ENCODE measurements at places on chromosomes 7 and 10.

GRCh38 chr7:101911800-101912715 lies 94.6 kb downstream of the CUX1 start:
- DNase-seq = no peak

- no peak for DNase-seq
These were observed 39.2 kb upstream of the LRRC17 start for GRCh38 chr7:102873470-102874165.

- DNase-seq = no peak
These were observed 21.1 kb upstream of the CHN2 start for GRCh38 chr7:29173458-29173857.

- no peak for DNase-seq
These were observed 14.7 kb downstream of the CALCR start for GRCh38 chr7:93559639-93560491.

DNA sequence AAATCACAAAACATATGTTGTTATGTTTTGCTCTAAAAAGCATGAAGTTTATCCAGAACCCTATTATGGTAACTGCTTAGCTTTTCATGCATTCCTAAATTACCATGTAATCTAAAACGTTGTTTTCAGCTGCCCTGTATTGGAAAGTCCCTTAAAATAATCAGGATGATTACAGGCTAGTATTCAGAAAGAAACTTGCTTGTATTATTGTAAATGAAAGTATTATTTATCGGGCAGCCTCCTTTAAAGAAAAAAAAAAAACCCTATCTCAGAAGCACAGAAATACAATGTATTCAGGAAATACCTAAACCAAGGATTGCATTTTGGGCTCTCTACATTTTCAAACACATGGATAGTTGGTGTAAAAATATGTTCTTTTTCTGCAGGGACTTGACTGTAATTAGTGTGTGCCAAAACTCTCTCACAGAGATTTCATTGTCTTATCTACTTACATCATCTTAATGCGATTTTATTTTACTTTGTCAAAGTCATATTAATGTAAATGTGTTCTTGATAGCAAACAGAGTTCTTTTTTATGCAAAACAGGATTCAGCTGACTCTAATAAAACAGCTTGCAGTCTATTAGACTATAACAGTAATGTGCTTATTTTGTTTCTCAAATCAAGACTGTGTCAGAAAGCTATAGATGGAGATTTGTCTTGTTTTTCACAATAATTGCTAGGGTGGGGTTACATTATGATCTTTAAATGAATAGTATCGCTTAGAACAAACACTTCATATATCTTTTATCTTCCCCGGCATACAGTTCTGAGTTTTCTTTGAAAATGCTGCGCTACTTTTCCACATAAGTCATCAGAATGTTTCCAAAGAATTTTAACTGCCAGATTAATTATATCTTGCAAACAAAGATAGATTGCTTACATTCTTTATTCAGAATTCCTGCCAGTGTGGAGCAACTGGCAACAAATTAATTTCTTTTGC lies 65.3 kb upstream of the ARID5B start:
- no peak for DNase-seq

DNA sequence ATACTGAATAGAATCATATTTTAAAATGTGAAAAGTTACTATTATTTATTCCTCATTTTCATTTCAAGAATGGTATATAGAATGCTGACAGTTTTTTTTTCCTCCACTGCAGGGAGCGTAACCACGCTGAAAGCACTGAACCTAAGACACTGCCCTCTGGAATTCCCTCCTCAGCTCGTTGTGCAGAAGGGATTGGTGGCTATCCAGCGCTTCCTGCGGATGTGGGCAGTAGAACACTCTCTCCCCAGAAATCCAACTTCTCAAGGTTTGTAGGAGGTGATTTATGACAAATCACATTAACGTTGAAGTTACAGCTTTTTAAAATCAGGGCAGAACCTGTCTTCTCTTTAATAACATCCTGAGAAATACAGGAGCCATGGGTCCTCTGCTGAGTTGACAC lies 12.4 kb downstream of the LRRC27 start:
- DNase-seq = no peak

DNA sequence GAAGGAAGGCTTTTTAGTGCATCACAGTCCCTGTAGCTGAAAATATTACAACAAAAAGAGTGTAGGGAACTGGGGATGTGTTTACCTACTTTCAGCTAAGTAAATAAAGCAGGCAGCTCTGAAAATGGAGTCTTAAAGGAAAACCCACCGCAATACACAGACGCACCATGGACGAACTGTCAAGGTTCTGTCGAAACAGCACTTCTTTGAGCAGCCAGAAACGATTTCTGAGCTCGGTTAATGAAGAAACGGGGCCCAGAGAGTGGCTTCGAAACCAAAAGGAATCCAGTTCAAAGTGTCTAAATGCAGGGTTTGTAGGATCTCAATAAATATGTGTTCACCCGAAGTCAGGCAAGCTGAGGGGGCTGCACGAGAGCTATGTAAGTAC lies 275.4 kb upstream of the NEBL start:
- DNase-seq = no peak

GRCh38 chr7:140595468-140596092 lies 45.0 kb downstream of the DENND2A start:
- DNase-seq = no peak

DNA sequence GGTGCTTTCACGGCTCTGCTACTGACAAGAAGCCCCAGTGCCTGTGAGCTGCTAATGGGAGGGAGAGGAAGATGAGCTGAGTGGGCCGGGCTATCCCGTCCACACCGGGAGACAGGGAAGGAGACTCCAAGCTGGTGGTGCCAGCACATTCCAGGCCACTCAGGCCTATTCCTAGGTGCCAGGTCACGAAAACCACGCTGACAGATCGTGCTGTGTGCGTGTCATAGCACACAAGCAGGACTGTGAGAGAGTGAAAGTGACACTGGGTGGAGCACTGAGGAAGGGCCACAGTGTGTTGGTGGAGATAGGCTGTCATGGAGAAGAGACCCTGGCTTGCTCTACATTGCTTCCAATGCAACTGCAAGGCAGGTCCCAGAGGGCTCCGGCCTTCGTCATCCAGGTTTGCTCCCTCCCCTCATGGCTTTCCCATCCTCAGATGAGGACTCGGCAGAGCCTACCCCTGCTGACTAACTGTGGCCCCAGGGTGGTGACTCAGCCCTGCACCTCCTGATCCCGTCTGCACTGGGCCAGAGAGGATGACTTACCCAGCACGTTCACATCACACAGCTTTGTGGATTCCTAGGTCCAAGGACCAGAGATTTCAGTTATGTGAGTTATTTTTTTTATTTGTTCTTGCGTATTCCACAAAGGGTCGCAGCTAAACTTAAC lies 167.3 kb downstream of the EGFR start:
- no peak for DNase-seq

- DNase-seq = no peak
These were observed 20.2 kb downstream of the ADIRF start for GRCh38 chr10:86988520-86988919.

DNA sequence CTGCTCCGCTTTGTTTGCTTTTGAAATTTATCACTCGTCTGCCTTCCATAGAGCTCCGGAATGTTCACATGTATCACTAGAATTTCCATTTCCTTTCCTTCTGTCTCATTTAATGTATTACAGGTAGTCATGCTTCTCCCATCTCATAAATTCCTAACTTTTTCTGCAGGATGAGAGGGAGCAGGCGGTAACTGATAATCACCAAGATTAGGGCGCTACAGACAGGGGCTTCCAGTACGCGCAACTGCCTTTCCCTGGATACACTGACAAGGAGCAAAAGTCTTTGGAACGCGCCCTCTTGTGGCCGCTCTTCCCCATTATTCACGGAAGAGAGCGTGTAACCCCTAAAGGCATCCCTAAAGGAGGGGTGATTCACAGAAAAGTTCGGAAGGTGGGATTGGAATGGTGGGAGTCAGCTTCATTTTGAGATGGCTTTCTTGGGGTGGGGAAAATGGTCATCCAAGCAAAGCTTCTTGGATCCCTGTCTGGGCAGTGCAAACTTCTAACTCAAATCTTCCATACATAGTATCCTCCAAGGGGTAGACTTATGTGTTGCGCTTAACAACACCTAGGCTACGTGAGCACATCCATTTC lies 6.5 kb downstream of the INHBA start:
- DNase-seq = no peak

- DNase-seq = no peak
These were observed 4.9 kb upstream of the TCAF1 start for GRCh38 chr7:143906895-143907294.

- DNase-seq = no peak
These were observed 602.7 kb upstream of the SORCS1 start for GRCh38 chr10:107767185-107767584.

GRCh38 chr10:11533328-11533781 lies 78.1 kb downstream of the USP6NL start:
- DNase-seq = no peak

DNA sequence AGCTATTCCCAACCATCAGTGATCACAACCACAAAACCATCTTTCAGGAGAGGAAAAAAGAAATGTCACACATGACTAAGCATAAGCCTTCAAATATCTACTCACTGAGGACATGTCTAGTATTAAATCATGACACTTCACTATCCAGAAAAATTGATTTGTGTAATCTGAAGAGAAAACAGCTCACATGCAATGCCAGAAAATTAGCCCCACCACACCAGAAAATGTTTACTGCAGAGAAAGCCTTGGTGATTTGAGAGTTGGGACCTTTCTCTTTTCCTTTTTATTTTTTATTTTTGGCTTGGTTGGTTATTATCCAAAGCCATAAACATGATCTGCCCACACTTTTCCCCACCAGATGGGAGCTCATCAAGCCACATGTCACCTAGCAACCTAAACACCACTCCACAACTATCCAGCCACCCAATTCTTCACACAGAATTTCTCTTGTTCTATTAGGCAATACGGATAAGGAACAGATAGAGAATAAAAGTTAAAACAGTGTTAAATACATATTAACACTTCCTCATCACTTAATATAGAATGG lies 3.1 kb downstream of the PARD3 start:
- no peak for DNase-seq

- no peak for DNase-seq
These were observed 124.0 kb downstream of the IQUB start for GRCh38 chr7:123410273-123410904.

- DNase-seq = no peak
These were observed 587.9 kb upstream of the GALNT17 start for GRCh38 chr7:70544016-70544415.

GRCh38 chr10:20922451-20922850 lies 25.3 kb upstream of the NEBL start:
- no peak for DNase-seq

- DNase-seq = no peak
These were observed 269.5 kb upstream of the AKR1E2 start for GRCh38 chr10:4556527-4556926.

DNA sequence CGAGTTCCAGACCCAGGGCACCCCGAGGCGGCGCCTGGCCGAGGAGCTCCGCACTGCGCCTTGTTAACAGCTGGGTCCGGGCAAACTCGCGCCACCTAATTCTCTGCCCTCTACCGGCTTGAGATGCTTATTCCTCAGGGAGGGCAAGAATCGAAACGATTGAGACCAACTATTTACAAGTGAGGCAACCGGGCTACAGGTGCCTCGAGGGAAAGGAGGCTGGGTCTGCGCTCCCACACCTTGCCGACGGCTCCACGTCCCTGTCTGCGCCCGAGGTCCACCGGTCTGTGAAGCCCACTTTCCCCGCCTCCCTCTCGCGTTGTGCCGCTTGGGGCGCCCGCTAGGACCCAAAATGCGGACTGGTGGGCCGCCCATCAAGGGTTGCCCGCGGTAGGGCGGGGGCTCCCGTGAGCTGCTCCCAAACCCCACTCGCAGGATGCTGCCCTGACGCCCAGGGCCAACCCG lies 527 bp downstream of the AKR1B1 start:
- peak; percentile 70 for DNase-seq

DNA sequence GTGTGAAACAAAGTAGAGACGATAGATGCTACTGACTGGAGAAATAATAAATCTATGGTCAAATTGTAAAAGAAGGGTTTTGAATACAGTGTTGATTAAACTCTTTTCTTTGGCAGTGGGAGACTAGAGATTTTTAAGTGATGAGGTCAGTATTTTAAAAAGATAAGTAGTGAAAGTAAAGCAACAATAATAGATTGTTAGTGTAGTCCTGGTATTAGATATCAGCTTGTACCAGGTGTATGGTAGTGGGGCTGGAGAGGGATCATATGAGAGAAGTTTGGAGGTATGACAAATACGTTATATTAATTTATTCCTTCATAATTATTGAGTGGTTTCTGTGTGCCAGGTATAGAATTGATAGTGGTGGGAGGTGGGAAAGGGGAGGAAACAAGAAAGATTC lies 25.2 kb downstream of the PHTF2 start:
- no peak for DNase-seq

DNA sequence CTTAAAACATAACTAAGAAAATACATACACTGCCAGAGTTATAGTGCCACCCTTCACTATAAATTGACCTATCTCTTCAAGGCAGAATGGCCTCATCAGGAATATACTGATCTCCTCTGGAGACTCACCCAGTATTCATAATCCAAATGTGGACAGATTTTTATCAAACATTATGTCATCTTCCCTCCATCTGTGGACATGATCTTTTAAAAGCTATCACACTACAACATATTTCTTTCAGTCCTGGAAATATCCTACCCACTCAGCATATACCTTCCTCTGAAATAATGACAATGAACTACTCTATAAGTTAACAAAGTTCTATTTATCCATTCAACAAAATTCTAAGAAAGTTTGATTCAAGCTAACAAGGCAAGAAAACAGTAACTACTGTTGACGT lies 3.2 kb downstream of the ZNF800 start:
- no peak for DNase-seq

Measured in immature natural killer cell (primary cell).